Stimulated activated CD4-positive, alpha-beta T cell treated with anti-CD3 and anti-CD28 coated beads, Interleukin-4, amount 100 ng/mL, for 1 hour (primary cell): ENCODE measurements at places on chromosomes 3 and 15.

DNA sequence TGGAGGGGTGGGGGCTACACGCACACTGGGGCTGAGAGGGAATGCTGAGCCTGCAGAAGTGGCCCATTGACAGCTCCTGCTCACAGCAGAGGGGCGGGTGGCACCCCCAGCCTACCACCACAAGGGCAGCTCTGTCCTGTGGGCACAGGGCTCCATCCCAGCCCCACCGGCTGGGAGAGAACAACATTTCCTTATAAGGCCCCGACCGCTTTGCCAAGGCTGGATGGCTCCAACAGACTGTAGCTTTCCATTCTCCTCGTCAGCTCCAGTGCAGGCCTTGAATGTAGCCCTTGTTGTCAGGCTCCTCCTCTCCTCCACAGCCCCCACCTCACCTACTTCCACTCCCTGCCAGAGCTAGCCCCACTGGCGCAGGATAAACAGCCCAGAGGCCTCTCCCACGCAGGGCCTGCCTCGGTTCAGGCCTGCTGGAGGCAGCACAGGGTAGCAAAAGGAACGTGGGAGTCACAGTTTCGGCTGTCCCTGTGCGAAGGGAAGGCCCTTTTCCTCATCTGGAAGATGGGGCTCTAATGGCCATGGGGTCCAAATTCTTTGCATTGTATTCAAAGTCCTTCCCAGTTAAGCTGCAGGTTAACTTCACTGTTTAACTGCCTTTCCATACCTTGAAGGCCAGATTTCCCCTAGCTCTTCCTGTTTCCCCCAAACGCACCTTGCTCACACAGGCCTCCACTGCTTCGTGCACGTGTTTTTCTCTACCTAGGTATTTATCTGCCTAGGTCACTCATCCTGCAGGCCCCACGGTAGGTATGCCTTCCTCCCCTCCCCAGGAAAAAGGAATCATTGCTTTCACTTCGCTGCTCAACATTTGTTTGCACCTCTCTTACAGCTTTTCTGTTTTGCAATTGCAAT is 101.6 kb upstream of the LPP start:
- no peak for DNase-seq

DNA sequence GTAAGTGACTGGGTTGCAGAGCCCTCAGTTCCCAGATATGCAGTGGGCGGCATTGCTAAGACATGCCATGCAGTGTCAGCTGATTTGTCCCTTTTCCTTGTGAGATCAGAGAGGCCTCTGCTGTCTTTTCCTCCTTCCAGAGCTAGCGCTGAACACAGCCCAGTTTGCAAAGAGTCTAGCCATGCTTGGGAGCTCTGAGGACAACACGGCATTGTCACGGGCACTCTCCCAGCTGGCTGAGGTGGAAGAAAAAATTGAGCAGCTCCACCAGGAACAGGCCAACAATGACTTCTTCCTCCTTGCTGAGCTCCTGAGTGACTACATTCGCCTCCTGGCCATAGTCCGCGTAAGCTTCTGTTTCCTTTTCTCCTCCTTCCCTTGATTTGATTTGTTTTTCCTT is 20.0 kb upstream of the SNX22 start:
- DNase-seq: no peak

DNA sequence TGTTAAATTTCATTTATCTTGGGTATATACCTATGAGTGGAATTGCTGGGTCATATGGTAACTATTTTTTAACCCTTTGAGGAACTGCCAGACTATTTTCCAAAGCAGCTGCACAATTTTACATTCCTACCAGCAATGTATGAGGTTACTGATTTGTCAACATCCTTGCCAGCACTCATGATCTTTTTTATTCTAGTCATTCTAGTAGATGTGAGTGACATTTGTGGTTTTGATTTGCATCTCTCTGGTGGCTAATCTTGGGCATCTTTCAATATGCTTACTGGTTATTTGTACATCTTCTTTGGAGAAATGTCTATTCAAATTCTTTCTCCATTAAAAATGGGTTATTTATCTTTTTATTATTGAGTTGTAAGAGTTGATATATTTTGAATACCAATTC is 21.3 kb upstream of the LRRC58 start:
- no peak for DNase-seq

- no peak for DNase-seq
Observed at GRCh38 chr3:195458316-195458717, 15.5 kb upstream of the ACAP2 start.

- DNase-seq: no peak
Observed at GRCh38 chr3:179967622-179968021, 69.1 kb downstream of the PEX5L start.

GRCh38 chr3:42071904-42072812 is 19.0 kb upstream of the TRAK1 start:
- DNase-seq: no peak

- peak; percentile 68 for DNase-seq
Observed at GRCh38 chr15:72199721-72200212, 2.2 kb upstream of the GRAMD2A start.

GRCh38 chr3:24476871-24477656 is 17.6 kb downstream of the THRB start:
- no peak for DNase-seq

DNA sequence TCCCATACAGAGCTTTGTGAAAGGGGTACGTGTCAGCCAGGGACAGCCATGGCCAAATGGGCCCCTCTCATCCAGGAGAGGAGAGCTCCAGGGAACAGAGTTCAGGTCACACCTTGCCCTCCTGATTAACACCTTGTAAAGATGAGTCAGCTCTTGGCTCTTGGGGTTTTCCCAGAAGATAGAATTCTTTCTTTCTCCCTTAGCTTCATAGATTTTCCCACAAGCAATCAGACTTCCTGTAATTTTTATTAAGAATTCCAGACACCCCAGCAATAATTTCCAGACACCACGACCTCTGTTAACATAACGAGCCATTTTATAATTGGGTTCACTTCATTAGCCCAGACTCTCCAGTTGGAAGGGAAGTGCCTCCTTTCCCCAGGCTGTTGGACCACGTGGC is 86.4 kb downstream of the LRTM1 start:
- DNase-seq: no peak

DNA sequence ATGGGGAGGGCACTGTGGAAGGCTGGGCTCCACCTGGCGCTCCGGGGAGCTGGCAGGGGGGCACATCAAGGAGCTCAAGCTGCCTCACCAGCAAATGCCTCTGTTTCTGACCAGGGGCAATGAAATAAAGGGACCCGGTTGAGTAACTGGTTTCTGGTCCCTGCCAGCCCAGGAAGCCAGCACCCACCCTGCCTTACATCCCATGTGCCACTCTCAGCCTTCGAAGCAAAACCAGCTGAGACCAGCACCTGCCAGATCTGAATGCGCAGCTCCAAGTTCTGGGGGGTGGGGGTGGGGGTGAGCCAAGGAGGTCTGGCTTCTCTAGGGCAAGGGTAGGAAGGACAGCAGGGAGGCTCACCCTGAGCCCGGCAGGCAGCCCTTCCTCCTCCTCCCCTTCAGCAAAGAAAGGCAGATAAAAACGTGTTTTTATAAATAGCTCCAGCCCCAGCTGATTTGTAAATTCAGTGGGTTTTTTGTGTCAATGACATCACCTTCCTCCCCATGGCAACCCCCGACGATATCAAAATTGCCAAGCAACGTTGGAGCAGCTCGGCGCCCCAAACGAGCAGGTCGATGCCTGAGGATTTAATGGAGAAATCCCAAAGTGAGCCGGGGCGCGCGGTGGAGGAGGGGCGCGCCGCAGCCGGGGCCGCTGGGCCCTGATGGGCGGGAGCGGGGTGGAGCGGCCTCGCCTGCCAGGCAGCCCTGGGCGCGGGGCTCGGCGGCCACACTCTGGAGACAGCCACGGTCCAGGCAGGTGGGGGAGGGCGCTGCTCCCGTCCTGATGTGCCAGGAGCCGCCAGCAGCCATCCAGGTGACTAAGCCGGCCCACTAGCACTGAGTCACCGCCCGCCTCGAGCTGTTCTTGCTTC is at the start of gene PAK6:
Gene PAK6 (plus strand): TSS at position 532 of the 872 bp plus-strand sequence. CDS start 25,723 bp downstream, outside the sequence.
- peak; percentile 45 for DNase-seq

DNA sequence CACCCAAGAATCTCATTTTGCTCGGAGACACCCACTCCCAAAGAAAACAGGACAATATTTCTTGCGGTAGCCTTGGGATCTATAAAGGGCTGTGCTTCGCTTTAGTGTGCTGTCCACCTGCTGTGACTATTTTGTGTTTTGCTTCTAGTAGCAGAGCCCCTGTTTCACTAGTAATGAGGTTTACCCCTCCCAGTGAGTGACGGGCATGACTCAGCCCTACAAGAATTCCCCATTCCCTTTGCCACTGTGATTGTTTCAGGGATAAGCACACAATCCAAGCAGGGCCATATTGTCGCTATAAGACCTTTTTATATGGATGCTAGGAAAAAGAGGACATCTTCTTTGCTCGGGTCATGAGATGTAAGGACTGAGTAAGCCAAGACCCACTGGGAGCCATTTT is 62.5 kb upstream of the FOXB1 start:
- no peak for DNase-seq

- DNase-seq: no peak
Observed at GRCh38 chr3:99172736-99173657, 271.5 kb upstream of the DCBLD2 start.

DNA sequence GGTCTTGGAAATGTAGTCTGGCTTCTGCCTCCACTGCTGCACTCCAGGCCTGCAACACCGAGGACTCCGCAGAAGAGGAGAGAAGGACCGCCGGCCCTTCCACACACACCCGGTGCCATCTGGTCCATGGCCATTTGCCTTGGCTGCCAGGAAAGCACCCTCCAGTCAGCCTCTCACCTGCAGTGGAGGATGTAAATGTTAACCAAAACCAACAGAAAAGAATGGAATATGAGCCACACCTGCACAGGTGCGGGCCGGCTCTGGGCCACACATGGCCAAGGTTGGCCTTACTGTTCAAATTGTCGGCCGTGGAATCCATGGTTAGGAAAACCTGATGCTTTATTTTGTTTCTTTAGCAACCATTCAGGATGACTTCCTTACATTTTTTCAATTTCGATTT is 178.3 kb upstream of the C2CD4B start:
- DNase-seq: no peak

- DNase-seq: no peak
Observed at GRCh38 chr3:117488983-117489382, 779.4 kb downstream of the TUSC7 start.

DNA sequence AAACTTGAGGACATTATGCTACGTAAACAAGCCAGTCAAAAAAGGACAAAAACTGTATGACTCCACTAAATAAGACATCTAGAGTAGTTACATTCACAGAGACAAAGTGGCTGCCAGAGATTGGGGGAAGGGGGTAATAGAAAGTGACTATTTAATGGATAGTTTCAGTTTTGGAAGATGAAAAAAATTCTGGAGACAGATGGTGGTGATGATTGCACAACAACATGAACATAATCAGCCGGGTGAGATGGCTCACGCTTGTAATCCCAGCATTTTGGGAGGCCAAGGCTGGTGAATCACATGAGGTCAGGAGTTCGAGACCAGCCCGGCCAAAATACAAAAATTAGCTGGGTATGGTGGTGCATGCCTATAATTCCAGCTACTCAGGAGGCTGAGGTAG is 40.6 kb downstream of the DPP8 start:
- DNase-seq: no peak

- no peak for DNase-seq
Observed at GRCh38 chr15:100821327-100821726, 58.3 kb upstream of the ALDH1A3 start.

DNA sequence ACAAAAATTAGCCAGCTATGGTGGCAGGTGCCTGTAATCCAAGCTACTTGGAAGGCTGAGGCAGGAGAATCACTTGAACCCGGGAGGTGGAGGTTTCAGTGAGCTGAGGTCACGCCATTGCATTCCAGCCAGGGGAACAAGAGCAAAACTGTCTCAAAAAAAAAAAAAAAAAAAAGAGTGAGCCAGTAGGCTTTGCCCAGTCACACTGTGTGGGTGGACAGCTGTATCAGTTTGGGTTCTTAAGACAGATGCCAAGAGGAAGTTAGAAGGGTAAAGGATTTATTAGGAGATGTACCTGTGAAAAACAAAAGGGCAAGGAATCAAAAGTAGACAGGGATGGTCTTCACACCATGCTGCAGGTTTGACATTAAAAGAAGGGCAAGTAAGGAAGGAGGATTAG is 86.1 kb upstream of the CGNL1 start:
- DNase-seq: no peak
